ENCODE measurements at places on chromosomes 1 and 21.

DNA sequence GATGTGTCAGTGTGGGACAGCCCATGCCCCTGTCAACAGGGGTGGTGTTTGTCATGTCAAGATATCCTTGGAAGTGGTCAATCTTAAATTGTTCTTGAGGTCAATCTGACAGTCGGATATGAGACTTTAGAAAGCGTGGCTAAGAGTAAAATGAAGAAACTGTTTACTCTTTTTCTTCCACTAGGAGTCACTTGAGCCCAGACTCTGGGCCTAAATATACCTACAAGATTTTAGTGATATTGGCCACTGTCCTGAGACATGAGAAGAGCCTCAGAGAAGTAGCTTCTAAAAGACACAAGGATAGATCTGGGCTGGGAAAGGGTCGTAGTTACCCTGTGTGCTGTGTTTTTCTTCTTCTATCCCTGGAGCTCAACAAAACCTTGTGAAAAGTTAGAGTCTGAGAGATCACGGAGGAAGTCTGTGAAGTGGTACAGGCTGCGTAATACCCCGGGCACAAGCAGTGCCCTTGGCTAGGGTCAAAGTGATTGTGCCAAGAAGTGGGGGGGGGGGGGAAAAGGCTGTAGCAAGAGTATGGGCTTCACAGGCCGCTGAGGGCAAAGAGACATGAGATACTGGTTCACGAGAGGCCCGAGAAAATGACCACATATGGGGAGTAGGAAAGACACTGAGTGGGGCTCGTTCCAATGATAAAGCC, 355.2 kb upstream of the GREM2 start:
- no peak for DNase-seq

- no peak for DNase-seq
These were observed 318.2 kb upstream of the PLXNA2 start for GRCh38 chr1:208562151-208562960.

GRCh38 chr21:37762606-37763005, 153.7 kb downstream of the KCNJ6 start:
- DNase-seq = no peak

DNA sequence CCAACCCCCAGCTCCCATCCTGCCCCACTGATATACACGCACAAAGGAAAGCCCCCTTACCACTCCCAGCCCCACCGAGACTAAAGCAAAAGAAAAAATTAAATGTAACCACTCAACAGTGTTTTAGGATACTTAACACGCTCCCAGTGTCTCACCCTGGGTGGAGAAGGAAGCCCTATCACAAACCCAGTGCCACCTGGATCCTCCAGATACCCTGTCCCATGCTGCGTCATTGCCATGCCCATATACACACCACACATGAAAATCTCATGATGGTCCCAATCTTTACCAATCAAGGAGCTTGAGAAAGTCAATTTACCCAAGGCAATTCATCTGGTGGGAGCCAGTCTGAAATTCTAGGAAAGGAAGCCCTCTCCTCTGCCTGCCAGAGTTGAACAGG, 11.2 kb downstream of the KIAA1614 start:
- DNase-seq = no peak

DNA sequence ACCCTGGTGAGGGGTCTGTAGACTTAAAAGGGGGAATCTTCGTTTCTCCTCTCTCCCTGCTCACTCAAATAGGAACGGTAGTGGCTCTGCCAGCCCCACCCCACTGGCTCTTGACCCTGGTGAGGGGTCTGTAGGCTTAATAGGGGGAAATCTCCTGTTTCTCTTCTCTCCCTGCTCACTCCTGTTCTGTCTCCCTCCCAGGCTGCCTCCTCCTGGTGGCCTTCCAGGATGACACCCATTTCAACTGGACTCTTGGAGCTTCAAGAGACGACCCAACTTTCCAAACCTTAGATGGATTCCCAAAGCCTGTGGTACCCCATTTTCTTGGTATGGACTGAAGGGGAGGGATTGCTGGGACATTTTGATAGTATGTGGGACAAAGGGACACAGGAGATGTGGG, 1.4 kb upstream of the EPHB2 start:
- DNase-seq = no peak

- no peak for DNase-seq
These were observed 130.2 kb downstream of the PRDM2 start for GRCh38 chr1:13830170-13830569.

GRCh38 chr1:42420911-42421585, 34.8 kb downstream of the ZMYND12 start:
- DNase-seq = peak; percentile 53

DNA sequence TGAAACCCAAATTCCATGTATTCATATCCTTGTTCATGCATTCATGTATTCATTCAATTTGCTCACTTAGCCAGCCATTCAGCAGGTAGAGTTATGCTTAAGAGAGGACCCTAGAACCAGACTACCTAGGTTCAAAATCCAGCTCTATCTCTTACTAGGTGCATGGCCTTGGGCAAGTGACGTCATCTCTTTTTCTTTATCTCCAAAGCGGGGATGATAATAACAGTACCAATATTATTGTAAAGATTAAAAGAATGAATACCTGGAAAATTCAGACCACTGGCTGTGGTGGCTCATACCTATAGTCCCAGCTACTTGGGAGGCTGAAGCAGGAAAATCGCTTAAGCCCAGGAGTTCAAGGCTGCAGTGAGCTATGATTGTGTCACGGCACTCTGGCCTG, 33.9 kb upstream of the CLIC4 start:
- no peak for DNase-seq

- no peak for DNase-seq
These were observed 593.4 kb upstream of the ZP4 start for GRCh38 chr1:238484121-238484520.

DNA sequence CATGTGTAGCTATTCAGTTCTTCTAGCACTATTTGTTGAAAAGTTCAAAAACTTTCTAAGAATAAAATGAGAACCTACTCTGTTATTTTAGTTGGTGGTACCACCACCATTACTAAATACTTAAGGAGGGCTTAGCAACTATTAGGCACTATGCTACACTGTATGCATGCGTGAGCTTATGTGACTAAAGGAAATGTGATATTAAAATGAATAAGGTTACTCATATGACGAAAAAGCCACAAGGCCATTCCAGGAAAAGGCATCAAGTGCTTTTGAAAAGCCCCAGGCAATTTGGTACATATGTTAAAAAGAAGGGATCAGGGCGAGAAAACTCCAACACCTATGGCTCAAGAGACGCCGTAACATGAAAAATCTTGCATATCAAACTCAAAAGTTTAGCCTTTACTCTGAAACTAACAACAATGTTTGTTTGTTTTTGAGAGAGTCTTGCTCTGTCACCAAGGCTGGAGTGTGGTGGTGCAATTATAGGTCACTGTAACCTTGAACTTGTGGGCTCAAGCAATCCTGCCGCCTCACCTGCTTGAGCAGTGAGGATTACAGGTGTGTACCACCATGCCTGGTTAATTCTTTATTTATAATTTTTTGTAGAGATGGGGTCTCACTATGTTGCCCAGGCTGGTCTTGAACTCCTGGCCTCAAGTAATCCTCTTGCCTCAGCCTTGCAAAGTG, 42.5 kb downstream of the EPRS1 start:
- no peak for DNase-seq

DNA sequence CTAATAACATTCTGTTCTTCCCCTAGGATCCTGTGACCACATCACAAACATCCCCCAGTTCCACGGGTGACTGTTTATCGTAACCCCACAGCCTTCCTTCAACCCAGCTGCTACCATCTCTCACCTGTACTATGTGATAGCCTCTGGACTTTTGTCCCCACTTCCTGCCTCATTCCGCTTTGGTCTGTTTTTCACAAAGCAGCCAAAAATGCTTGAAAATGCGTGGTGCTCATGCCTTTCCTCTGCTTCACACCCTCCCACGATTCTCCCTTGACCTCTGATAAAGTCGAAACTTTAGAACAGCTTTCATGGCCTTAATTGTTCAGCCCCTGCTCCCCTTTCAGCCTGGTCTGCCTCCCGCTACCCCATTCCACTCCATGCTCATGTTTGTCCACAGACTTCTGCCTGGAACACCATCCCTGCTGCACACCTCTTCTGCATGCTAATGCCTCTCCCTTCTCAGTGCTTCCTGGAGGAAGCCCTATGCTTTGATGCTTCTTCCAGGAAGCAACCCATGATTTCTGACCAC, 165.6 kb downstream of the PLPP3 start:
- no peak for DNase-seq

DNA sequence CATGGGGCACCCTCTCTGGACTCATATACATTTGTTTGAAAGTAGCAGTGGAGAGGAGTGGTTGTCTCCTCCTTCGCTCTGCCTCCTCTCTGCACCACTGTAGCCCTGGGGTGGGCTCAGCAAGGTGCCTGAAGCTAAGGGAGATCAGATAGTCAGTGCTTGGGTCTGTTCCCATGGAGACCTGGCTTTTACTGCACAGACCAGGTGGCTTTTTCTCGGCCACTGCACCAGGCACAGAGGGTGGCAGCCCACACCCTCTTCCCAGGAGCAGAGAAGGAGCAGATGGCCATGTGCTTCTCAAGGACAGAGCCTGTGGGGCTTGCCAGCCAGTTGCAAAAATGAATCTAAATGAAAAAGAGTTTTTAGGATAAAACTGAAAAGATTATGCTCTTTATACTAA, 123.4 kb upstream of the KCNK1 start:
- no peak for DNase-seq

DNA sequence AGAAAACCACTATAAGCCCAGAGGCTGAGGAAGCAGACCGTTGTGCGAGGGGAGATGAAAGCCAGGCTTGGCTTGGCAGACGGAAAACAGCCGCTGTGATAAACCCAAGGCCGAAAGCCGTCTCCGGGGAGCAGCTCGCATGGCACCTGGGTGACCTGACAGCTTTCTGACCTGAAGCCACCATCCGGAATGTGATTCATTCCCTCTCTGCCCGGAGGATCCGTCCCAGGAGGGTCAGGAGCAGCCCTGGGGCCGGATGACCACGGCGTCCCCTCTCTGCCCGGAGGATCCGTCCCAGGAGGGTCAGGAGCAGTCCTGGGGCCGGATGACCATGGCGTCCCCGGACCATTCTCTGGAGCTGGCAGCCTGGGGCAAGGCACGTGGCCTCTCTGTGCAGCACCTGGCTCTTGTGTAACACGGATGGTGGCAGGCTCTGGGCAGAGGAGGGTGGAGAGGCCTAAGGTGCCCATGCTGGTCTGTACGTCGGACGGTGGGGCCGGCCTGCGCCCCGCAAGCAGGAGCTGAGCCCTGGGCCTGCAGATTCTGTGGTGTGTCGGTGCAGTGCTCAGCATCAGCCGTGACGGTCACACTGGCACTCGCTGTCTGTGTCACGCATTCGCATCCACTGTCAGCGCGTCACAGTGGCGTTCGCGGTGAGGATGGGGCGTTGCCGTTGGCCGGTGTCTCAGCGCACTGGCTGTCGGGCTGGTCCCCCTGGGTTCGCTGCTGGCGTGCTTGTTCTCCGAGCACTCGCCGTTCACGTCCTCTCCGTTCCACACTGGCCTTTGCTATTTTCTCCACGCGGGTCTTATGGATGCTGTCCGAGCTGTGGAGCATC, 50.3 kb downstream of the SLX9 start:
- DNase-seq = no peak

GRCh38 chr1:235642011-235642942, 7.3 kb downstream of the GNG4 start:
- DNase-seq = no peak

DNA sequence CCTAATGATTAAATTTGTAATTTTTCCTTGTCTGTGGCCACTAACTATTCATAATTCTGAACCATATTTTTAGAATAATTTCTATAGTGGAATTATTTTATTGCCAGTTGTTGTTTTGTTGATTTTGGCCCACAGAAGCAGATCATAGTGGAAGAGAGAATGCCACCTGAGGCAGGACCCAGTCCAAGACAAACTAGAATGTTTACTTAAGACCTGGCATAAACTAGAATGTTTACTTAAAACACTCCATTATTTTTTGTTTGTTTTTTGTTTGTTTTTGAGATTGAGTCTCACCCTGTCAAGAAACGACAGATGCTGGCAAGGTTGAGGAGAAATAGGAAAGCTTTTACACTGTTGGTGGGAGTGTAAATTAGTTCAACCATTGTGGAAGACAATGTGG, 310.2 kb downstream of the MRPL39 start:
- no peak for DNase-seq

- no peak for DNase-seq
These were observed 182.6 kb upstream of the EDN2 start for GRCh38 chr1:41666981-41667631.

GRCh38 chr1:39044762-39045161, 18.6 kb downstream of the NDUFS5 start:
- DNase-seq = no peak

- DNase-seq = no peak
These were observed 17.0 kb downstream of the TRAF5 start for GRCh38 chr1:211343607-211344006.

GRCh38 chr21:46425041-46425440, 33.6 kb upstream of the DIP2A start:
- DNase-seq = no peak

DNA sequence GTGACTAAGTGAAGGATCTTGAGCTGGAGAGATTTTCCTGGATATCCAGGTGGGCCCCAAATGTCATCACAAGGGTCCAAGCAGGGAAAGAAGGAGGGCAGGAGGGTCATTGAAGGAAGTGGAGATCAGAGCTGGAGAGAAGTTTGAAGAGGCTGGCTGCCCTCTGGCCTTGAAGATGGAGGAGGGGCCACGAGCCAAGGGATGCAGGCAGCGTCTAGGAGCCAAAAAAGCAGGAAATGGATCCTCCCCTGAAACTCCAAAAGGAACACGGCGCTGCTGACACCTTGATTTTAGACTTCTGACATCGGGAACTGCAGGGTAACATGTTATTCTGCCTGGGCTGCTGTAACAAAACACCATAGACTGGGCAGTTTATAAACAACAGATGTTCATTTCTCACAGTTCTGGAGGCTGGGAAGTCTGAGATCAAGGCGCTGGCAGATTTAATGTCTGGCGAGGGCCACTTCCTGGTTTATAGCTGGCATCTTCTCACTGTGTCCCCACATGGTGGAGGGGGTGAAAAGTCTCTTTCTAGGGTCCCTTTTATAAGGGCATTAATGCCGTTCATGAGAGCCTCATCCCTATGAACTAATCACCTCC, 28.8 kb upstream of the ZBTB21 start:
- DNase-seq = peak; percentile 27

DNA sequence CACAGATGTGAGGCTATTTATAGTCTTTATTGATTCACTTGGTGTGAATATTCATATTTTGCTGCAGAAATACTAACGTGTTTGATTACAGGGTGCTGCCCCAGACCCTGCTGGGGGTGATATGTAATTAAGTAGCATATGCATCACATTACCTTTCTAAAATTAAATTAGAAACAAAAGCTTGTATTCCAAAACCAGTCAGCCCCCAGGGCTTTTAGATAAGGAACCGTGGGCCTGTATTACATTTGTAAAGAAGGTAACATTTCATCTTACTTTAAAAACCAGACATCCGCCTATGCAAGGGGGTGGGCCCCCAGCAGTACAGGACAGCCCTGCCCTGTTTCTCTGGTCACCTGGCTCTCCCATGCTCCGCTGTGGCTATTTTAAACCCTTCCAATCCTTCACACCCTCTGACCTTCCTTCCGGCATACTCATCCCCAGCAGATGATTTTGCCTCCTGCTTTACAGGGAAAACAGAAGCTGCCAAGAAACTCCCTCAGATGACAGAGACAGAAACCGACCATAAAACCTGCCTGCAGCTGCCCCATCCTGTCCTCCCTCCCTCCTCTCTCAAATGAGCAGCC, 22.0 kb upstream of the KCNC4 start:
- no peak for DNase-seq
